GM12864 (cell line): ENCODE measurements at places on chromosomes 2 and 18.

- DNase-seq = no peak
Measured at GRCh38 chr18:8400825-8401224, 208.4 kb upstream of the RAB12 start.

GRCh38 chr18:66621816-66622576, 18.1 kb upstream of the CDH19 start:
- DNase-seq = no peak

DNA sequence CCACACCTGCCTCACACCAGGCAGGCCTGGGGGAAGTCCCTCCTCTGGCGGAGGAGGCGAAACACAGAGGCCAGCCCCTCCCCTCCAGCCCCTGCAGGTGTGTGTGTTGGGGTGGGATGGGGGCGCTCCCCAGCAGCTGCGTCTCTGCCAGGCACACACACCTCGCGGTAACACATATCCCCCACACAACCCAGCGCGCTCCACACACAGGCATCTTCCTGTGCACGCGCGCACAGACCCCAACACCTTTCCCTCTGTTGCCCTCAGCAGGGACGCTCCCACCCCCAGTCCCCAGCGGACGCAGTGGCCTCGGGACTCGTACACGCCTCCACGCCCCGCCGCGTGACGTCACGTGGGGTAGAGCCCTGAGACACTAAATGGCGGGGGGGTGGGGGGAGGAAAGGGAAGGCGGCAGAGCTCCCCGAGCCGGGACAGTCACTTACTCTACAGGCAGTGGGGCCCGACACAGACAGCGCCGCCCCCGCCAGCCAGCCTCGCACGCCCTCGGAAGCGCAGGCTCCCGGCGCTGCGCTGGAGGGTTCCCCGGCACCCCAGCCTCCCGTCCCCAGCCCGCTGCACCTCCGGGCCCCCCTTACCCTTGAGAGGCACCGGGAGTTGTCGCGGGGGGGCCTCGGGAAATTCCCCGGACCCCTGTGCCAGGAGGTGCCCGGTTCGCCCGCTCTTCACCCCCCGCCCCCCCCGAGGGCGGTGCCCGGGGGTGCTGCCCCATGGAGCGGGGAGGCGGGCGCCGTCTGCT, at the start of gene WNT10A:
Gene WNT10A (plus strand): TSS at position 751 of the 757 bp plus-strand sequence. CDS start 144 bp downstream, outside the sequence.
- peak; percentile 68 for DNase-seq

- DNase-seq = no peak
Measured at GRCh38 chr18:37538526-37539205, 26.9 kb downstream of the CELF4 start.

- peak; percentile 22 for DNase-seq
Measured at GRCh38 chr18:60549338-60549960, 176.9 kb upstream of the MC4R start.

DNA sequence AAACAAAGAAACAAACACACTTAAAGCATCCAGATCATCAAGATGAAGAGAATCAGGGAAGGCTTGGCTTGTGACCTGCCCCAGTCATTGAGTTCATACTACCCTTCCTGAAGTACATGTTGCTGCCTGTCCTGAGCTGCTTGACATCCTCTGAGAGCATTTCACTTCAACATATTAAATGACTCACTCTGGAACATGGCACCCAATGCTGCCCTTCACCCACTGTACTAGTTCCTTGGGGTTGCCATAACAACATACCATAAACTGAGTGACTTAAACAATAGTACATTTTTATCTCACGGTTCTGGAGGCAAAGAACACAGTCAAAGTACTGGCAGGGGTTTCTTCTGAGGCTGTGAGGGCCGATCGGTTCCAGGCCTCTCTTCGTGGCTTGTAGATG, 371.3 kb downstream of the RNF144A start:
- DNase-seq = no peak

DNA sequence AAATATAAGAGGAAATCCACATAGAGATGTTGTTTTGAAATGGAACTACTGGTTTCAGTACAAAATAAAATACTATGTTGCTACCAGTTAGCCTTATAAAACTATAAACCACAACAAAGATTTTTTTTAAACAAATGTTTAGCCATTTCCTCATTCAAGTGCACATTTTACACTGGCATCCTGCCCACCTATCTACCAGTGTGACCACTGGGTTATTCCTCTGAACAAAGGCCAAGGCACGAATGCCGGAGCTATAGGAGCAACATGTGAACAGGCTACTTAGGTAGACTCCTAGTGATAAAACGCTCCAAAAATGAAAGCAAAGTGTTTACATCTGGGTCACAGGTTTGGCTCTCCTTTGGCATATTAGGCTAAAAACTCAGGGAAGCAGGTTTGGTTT, 31.8 kb upstream of the SULT1C4 start:
- no peak for DNase-seq

DNA sequence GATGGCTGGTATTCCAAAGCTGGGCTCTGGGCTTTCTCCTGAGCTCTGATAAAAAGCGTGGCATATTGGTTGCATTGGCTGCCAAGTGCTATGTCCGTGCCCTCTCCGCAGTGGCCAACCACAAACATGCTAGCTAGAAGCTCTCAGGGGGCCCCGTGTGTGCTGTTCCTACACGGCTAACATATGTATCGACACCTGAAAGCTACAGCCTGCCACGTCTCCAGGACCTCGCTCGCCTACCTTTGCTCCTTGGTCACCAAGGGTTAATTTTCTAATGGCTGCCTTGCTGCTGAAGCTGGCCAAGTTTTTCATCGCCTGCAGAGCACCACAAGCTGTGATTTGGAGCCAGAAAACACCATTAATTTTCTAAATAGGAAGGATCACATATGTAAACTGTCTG, 888.4 kb downstream of the BCL11A start:
- no peak for DNase-seq

DNA sequence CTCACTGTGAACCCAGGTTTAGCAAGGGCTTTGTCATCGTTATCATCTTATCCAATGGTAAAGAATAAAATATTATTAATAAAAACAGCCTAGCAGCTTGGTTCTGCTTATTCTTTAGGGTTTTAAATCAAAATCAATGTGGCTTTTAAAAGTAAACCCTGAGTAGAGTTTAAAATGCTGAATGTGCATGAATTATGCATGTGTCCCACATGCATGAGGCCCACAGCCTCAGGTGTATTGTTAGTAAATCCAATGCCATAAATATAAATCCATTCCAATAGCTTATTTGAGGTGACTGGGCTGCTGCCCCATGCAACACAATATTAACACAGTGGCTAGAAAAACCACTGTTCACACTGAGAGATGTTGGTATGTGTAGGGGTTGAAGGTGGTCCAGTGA, 254.1 kb downstream of the HNMT start:
- no peak for DNase-seq

- no peak for DNase-seq
Measured at GRCh38 chr18:32337821-32338220, 132.9 kb downstream of the GAREM1 start.

DNA sequence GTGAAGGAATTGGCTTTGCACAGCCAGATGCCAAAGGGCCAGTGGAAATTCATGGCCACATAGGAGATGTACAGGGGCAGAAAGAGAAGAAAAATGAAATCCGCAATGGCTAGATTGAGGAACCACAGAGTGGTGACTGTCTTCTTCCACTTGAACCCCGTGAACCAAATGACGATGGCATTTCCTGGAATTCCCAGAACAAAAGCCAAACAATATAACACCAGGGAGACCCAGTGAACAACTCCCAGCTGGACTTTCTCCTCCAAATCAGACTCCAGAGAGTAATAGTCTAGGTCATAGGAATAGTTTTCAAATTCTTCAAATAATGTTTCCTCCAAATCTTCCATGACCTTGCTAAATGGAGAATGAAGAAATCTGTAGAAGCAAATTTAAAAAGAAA, 17.2 kb downstream of the EEF1B2 start:
- DNase-seq = no peak

DNA sequence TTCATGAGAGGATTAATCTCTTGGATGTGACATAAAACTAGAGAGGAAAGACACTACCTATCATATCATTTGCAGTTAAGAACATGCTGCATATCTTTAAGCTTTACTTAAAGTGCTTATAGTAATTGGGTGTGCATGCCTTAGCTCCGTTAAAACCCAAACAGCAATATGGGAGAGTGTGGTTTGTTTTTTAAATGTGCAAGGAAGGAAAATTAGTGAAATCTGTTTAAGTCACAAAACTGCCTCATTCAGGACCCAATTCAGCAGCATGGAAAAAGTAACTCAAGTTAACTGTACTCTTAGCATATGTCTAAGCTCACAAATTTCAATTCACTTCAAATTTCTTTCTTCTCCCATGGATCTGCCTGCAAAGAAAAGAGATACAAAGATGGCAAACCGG, 182.2 kb downstream of the ARHGAP15 start:
- DNase-seq = no peak

DNA sequence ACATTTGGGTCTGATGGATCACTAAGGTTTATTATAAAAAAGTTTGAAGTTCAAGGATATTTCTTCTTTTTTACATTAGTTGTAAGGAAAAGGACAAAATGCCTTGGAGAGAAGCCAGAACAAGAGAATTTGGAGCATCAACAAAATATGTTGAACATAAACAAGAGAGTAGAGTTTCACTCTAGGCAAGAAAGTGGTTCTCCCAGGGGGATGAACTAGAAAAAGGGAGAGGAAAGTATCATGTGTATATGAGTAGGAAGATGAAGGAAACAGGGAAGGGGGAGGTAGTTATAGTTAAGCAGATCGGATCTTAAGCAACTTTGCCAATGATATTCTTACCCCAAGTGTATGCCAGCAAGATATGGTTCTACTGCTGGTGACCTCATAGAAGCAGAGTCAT, 63.8 kb upstream of the GALNT3 start:
- no peak for DNase-seq

DNA sequence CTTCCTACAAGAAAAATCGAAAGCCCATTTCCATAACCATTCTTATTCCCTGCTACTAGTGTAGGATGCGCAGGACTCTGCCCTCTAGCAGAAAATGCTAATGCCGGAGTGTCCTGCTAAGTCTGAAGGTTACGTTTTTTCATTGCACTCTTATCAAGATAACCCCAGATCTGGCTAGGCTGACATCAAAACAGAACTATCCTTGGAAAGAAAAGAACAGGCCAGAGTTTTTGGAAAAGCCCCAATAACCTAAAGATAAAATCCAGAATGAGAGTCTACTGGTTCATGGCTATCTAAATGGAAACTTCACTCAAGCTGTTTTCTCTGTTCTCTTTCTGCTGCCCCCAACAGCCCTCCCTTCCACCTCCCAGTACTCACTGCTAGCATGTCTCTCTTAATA, 913 bp downstream of the RNF152 start:
- DNase-seq = no peak

DNA sequence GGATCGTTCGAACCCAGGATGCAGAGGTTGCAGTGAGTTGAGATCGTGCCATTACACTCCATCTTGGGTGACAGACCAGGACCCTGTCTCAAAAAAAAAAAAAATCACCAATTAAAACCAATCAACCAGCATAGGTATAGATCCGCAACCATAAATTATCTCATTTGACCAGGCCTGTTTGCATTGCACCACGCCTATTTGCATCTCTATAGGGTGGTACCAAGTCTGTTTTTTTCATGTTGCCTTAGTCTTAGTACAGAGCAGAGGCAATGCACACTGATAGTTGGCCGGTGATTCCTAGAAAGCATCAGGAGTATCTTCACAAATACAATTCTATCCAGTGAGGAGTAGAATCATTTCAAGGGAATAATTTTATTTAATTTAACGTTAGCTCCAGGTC, 9.3 kb upstream of the NPC1 start:
- DNase-seq = no peak

DNA sequence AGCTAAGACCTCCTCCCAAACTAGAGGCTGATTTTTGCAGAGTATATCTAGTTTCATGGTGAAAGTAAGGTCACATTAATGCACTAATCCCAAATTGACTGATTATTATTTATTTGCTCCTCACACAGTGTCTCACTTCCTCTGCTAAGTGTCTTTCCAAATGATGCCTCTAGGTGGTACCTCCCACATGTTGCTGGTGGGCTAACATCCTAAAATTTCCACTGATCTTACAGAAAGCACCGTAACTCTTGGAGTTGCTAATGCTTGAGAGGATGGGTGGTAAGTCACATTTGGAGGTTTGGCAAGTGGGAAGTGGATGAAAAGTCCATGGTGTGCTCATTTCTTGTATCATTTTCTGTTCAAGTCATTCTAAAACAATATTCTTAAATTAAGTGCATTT, 428.7 kb upstream of the GYPC start:
- DNase-seq = no peak

DNA sequence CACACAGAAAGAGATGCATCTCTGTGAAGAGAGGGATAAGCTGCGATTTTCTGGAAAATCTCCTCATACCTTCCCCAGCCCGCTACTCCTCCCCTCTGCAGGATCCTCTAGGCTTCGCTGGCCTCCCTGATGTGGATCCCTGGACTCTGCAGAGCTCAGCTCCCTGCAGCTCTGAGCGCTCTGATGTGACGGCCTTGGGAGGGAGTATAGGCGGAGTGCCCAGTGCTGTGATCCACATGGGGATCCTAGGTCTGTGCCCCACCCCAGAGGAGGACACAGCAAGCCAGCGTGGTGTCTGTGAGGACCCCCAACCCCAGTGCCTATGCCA, 111.0 kb downstream of the GYPC start:
- no peak for DNase-seq

- no peak for DNase-seq
Measured at GRCh38 chr2:11642972-11643371, 27.0 kb downstream of the NTSR2 start.

DNA sequence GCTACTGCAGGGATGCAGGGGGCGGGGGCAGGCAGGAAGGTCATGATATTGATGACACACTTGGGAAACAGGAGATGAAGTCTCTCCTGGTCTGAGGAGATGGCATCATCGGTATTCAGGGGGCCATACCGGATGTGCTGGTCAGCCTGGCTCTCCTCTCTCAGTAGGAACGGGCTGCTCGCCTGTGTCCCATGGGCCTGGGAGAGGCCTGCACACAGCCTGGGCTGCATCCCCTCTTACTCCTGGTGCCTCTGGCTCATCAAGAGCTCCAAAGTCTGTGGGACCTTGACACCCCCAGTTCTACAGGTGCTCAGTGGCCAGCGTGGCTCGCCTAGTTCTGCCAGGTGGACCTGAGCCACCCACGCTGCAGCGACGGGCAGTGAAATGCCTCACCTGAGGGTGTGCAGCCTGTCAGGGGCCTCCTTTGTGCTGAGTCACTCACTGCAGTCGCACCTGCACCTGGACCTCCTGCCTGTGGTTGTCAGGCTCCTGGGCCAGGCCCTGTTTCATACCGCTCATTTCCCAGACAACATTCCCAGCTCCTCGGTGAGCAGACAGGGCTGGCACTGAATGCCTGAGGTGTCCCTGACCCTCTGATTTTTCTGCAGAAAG, 18.6 kb upstream of the CNDP1 start:
- DNase-seq = no peak

GRCh38 chr2:85259879-85260278, 67.9 kb downstream of the TGOLN2 start:
- DNase-seq = no peak

GRCh38 chr2:173964565-173965371, 405 bp downstream of the SP3 start:
- DNase-seq = no peak

GRCh38 chr2:161102770-161103450, 57.3 kb upstream of the TANK start:
- no peak for DNase-seq
